ENCODE measurements at places on chromosomes 7 and 10.

GRCh38 chr7:136509466-136509865 is 359.0 kb upstream of the CHRM2 start:
- no peak for DNase-seq

- no peak for DNase-seq
Observed at GRCh38 chr10:113261611-113262091, 291.2 kb upstream of the HABP2 start.

GRCh38 chr10:62538606-62539005 is 164.4 kb downstream of the ZNF365 start:
- DNase-seq = no peak

DNA sequence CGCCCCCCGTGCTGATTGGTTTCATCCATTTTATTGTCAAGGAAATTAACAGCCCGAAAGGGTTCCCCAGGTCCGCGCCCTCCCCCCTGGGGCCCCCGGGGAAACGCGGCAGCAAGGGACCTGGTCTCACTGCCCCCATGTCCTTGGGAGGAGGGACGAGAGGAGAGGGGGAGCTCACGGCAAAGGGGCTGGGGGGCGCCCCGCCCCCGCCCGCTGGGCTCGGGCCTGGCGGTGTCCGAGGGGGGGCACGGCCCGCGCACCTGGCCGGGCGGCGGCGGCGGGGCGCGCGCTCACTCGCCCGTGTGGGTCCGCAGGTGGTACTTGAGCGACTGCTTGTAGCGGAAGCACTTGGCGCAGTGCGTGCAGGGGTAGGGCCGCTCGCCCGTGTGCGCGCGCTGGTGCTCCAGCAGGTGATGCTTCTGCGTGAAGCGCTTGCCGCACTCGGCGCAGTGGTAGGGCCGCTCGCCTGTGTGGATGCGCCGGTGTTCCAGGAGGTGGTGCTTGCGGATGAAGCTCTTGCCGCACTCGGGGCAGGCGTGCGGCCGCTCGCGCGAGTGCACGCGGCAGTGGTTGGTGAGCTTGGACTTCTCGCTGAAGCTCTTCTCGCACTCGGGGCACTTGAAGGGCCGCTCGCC is 29.3 kb downstream of the ZNF777 start:
- no peak for DNase-seq

- DNase-seq = no peak
Observed at GRCh38 chr7:100413889-100414288, 14.6 kb downstream of the ZCWPW1 start.

DNA sequence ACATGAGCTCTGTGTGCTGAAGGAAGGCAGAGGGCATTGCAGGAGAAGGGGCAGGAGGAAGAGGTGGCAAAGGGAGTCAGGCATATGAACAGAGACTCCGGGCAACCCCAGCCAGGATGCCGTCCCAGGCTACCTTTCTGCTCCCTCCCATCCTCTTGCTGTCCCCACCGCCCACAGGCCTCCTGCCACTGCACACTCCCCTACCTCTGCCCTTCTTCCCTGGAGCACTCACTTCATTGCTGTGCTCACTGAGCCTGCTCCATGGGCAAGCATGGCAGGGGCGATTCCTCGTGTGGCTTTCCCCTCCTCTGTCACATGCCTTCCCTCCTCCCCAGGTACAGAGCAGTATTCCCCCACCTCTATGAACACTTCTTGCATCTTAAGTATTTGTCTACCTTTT is 93.4 kb downstream of the FANK1 start:
- DNase-seq = no peak

Measured in activated gamma-delta T cell treated with anti-CD3 and anti-CD28 coated beads, Interleukin-2, amount 50 U/mL, for 16 hours (primary cell).